PC-9 (cell line): ENCODE measurements at places on chromosomes 5 and 9. TPM values are rescaled to one million over a fixed set of nuclear protein-coding genes. Genes with fewer than 3 reads are reported as not detected.

DNA sequence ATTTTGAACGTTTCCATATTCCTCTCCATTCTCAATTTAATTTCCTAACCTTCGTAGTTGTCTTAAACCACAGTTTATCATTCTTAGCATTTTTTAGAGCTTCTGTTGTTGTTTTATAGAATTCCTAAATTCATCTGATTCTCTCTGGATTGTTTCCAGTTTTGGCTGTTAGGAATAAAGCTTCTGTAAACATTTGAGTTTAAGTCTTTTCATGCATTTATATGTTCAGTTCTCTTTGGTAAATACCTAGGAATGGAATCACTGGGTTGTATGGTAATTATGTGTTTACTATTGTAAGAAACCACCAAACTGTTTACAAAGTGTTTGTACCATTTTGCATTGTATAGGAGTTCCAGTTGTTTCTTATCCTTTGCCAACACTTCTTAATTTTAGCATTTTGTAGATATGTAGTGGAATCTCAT lies 29.7 kb downstream of the GPR21 start:
- DNase-seq, result no peak

DNA sequence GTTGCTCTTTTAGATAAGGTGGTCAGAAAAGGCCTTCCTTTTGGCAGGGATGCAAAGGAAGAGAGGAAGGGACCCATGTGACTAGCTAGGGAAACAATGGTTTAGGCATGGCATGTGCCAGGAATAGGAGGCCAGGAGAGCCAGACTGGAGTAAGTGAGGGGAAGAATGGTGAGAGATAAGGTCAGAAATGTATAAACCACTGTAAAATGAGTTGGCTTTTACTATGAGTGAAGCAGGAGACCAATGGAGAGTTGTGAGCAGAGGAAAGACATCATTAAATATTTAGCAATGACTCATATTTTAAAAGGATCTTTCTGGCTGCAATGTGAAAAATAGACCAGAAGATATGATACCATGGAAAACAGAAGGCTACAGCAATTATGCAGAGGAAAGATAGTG lies 50.9 kb downstream of the AP3B1 start:
- DNase-seq, result no peak

GRCh38 chr5:160742446-160742845 lies 109.6 kb downstream of the ATP10B start:
- no peak for DNase-seq

Gene CCL27
- total RNA-seq, result 0.44 and 0.98 TPM in 2 replicates

GRCh38 chr5:135697959-135698345 lies 119.2 kb upstream of the CXCL14 start:
- no peak for DNase-seq

DNA sequence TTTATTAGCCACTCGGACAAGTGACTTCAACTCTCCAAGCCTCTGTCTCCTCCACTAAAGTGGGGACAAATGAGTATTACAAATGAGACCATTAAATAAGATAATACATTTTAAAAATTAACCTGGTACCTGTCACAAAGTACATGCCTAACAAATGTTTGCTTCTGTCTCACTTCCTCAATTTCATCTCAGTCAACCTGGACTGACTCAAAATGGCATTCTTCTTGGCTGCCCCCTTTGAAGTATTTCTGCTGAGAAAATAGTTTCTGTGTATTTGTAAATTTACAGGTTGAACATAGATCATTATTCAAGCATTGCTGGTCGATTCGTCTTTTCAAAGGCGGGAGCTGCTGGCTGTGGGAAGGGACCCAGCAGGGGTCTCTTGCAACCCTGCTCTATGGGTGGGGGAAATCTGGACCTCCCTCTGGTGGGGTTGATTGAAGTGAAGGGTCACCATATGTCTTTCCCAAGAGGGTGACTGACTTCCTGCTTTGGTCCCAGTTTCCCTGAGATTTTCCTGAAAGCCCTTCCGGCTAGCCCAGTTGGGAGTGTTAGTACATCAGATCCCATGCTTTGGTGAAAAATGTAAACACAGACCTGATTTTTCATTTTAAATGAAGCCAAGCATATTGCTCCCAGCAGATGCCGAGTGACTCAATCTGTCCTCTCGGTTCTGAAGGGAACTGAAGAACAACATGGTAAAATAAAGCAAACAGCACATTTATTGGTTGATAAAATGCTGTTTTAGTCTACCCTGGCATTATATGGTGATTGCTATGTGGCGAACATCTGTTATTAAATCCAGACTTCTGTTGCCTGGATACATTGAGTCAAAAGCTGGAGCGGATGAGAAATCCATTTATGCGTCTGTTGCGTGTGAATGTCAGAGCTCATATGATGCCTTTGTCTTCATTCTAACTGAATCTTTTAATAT lies 73.0 kb downstream of the KCNIP1 start:
- no peak for DNase-seq

- DNase-seq, result no peak
Observed at GRCh38 chr9:6996061-6996854, 238.5 kb downstream of the KDM4C start.

DNA sequence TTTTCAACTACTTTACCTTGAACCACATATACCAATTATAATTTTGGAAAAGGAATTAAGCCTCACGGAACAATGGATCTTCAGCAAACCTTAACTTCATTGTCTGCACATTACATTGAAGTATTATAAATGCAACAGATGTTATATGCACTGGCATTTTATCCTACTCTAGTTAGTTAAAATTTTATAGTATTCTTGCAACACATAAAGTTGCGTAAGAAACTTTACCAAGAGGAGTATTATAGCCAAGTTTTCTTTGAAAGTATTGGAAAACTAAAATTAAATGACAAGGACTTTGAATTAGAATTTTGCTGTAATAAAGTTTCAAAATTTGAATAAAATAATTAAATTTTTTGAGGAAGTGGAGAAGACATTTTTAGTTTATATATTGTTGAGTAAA lies 63.4 kb upstream of the SREK1 start:
- DNase-seq, result no peak

Gene NNT
- 92.6 and 112 TPM in 2 replicates for total RNA-seq

DNA sequence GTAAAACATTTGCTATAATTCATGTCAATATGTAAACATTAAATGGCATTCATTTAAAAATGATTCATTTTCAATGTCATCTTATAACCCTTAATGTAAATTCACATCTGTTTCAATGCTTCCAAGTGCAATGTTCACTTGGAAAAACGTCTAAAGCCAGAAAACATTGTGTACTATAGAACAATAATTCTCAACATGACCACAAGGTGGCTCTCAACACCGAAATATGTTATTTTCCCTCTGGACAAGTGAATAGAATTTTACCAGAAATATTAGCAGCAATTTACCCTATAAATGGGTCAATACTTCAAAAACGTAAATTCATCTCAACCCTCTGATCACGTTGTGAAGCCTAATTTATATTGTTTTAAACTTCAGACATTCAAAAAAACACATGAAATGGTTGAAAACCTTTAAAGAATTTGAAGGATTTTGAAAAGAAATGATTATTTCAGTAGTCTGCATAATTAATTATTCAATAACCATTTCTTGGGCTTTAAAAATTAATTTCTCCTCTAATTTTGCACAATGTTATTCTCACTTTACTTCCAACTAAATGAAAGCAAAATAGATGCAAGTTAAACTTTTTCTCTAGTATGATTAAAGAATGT lies 11.0 kb downstream of the CDH10 start:
- DNase-seq, result no peak

DNA sequence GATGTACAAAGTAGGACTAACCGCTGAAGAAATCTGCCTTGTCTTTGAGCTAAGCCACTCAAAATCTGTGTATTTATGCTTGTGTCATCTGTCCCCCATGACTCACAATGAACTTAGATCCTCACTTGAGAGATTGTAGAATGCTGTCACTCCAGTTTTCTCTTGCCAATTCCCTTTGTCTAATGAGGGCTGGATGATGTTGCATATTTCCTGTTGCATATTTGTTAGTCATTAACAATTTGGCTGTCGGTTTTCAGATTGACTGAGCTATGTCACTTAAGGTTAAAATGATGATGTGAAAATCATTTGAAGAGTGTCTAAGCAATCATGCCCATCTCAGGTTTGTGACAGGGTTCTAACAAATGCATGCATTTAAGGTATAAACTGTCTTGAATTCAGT lies 481.7 kb downstream of the CDH10 start:
- DNase-seq, result peak; percentile 20

Gene SPATA31E1
- total RNA-seq, result not detected in 2 replicates

Gene TCOF1
- 68.4 and 75.3 TPM in 2 replicates for total RNA-seq
